Esophagus squamous epithelium (tissue), 5 donors: ENCODE measurements at places on chromosomes 16 and 17. TPM values are rescaled to one million over a fixed set of nuclear protein-coding genes. Genes with fewer than 3 reads are reported as not detected.

DNA sequence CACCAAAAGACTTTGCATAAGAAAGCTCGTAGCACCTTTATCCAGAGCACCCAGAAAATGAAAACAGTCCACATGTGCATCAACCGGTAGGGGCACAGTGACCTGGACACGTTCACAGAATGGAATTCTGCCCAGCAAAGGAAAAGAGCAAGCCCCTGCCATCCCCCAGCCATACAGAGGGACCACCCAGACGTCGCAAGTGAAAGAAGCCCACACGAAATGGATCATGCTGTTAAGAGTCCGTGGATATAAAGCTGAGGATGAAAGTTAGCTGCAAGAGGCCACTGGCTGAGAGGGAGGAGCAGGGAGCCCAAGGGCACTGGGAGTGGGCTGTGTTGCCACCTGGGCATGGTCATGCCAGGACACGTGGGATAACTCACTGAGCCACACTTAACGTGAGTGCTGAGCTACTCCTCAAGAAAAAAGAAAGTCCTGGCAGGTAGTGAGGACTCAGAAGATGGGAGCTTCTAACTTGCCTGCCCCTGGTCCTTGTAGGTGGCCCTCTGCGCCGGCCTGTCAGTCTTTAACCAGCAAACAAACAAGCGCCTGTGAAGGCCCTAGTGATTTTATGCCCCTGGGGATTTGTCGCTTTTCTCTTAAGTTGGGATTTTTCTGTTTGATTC, 190.7 kb downstream of the C16orf95 start:
- peaks cover 10% of the 10 kb centered on the region for H3K4me1 ChIP-seq
- no peak overlapping the region for H3K4me3 ChIP-seq
- H3K36me3 ChIP-seq = no peaks in the 10 kb centered on the region
- no peaks in the 10 kb centered on the region for H3K27me3 ChIP-seq
- H3K27ac ChIP-seq = no peak overlapping the region
- no peak for DNase-seq

KRT9 gene
- not detected for total RNA-seq

GRCh38 chr16:62974424-62974823, 938.2 kb upstream of the CDH8 start:
- H3K4me1 ChIP-seq = no peaks in the 10 kb centered on the region
- no peaks in the 10 kb centered on the region for H3K36me3 ChIP-seq
- H3K27me3 ChIP-seq = no peaks in the 10 kb centered on the region

DNA sequence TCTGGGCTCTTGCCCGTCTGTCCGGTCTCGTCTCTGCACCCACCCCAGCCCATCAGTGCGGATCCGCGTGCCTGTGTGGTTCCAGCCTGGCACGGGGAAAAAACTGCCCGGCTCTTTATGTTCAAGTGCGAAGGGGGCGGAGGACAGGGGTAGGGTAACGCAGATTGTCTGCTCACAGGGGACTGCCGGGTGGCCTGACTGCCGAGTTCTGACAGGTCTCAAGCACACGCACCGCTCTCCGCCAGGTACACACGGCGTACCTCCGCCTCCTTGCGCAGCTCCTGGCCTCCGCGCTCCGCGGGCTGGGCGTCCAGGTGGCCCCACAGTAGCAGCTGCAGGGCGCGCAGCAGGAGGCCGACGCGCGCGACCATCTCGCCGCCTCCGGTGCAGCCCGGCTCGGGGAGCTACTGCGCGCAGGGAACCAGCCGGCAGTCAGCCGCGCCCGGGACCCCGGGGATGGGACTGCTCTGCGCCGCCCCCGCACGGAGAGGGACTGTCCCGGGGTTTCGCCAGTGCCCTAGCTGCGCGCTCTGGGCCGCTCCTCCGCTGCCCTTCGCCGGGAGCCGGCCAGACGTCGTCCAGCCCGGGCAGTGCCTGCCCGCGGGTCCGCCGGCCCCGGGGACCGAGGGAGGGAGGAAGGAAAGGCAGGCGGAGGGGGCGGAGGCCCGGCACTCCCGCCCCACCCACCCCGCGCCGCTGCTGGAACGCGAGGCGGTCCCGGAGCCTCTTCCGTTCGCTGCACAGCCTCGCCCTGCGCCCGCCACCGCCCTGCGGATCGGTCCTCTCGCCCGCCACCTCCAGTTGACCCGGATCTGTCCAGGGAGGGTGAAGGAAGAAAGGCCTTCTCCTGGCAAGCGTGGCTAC, at the start of gene MMP28:
Gene MMP28 (minus strand): TSS at position 635 of the 864 bp plus-strand sequence. CDS start 264 bp downstream, at position 371.
- DNase-seq = no peak
- H3K36me3 ChIP-seq = no peaks in the 10 kb centered on the region
- peak within 1 kb of the TSS; percentile 94 for H3K4me3 ChIP-seq
- peak within 1 kb of the TSS; percentile 85 for H3K27ac ChIP-seq
- H3K4me1 ChIP-seq = peaks cover 12% of the 10 kb centered on the region
- H3K27me3 ChIP-seq = no peaks in the 10 kb centered on the region

CCDC102A gene
- total RNA-seq = 3.5 TPM
